BJ (cell line): ENCODE measurements at places on chromosomes 5 and 9.
A peak's percentile ranks its signal among the peaks of the same experiment; 100 is the strongest.

DNA sequence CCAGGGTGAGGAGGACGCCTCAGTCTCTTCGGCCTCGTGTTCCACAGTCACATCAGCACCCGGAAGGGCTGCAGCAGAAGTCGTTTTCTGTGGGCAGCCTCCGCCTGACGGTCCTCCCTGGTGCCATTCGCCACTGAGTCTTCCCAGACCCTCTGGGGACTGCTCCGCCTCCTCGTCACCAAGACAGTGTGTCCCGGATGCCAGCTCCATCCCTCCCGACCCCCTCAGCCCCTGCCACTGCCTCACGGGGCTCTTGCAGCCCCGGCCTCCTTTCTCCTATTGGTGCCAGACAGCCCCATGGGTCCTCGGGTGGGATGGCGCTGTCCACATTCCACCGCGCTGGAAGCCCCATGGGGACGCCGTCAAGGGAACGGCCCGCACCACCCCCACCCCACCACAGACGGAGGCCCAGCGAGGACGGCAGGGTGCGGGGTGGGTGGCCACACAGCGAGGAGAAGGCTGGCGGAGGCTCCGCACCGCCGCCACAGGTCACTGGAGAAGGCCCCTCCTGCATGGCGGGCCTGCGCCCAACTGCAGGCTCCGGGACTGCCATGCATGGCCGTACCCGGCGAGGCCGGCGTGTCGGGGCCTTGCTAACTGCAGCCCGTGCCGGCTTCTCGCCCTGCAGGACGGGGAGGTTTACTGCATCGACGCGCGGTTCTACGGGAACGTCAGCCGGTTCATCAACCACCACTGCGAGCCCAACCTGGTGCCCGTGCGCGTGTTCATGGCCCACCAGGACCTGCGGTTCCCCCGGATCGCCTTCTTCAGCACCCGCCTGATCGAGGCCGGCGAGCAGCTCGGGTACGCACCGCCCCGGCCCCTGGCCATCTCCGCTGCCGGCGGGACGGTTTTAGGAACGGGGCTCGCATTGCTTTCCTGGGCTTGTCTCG lies 43.6 kb upstream of the CACNA1B start:
- DNase-seq = no peak

DNA sequence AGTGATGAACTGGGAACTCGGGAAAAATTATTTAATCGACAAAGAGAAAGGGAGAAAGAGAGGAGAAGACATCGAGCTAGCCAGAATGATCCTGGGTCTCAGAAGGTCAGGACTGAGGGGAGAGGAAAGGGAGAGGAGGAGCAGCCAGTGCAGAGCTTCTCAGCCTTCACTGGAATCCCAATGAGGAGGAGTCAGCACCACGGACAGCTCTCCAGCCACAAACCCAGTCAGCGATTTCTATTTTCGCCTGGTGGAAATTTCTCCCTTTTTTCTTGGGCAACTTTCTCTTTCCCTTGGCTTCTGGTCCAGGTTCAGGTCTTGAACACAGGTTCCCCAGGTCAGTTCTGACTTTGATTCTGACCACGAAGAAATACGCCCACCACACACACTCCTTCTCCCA lies 1.6 kb upstream of the BRINP1 start:
- no peak for DNase-seq

GRCh38 chr9:77017505-77017894 lies 2.0 kb upstream of the FOXB2 start:
- no peak for DNase-seq

- DNase-seq = peak; percentile 35
These were observed 26.8 kb downstream of the ANP32B start for GRCh38 chr9:98009936-98010335.

- DNase-seq = no peak
These were observed 122.9 kb downstream of the CEP120 start for GRCh38 chr5:123300266-123300665.
